Stimulated activated CD4-positive, alpha-beta T cell treated with anti-CD3 and anti-CD28 coated beads, Interleukin-12 subunit alpha, Interleukin-12 subunit beta, amount 100 ng/mL, for 48 hours (primary cell): ENCODE measurements at places on chromosomes 2 and 18.

- DNase-seq, result no peak
Measured at GRCh38 chr2:212465456-212465855, 73.1 kb downstream of the ERBB4 start.

- no peak for DNase-seq
Measured at GRCh38 chr2:205957452-205958154, 128.4 kb downstream of the INO80D start.

- no peak for DNase-seq
Measured at GRCh38 chr2:71479261-71479660, 25.9 kb downstream of the DYSF start.

DNA sequence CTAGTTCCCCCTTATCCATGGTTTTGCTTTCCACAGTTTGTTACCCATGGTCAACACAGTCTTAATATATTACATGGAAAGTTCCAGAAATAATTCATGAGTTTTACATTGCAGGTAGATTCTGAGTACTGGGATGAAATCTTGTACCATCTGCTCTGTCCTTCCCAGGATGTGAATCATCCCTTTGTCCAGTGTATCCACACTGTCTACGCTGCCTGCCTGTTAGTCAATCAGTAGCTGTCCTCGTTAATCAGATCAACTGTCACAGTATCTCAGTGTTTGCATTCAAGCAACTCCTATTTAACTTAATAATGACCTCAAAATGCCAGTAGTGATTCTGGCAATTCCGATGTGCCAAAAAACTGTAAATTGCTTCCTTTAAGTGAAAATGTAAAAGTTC is 76.3 kb downstream of the DYNC1I2 start:
- no peak for DNase-seq

GRCh38 chr2:64839844-64840243 is 149.4 kb upstream of the SLC1A4 start:
- DNase-seq, result no peak

GRCh38 chr2:45946023-45946422 is 294.5 kb downstream of the PRKCE start:
- DNase-seq, result no peak

DNA sequence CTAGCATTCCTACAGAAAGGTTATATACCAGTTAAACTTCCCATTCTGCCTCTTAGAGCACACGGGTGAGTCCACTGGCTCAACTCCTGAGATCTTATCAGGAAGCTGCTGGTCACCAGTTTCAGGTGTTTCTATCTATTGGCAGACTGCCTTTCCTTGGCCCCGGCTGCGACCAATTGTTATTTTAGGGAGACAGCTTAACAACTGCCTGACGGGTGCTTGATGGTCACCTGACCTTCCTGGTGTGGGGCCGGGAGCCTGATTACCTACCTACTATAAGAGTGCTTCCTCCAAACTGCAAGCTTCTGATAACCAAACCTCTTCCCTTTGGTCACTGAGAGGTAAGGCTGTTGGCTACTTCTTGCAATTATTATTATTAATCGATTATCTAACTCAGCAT is 122.1 kb upstream of the XIRP2 start:
- no peak for DNase-seq

GRCh38 chr18:34048423-34048822 is 176.3 kb downstream of the NOL4 start:
- no peak for DNase-seq

DNA sequence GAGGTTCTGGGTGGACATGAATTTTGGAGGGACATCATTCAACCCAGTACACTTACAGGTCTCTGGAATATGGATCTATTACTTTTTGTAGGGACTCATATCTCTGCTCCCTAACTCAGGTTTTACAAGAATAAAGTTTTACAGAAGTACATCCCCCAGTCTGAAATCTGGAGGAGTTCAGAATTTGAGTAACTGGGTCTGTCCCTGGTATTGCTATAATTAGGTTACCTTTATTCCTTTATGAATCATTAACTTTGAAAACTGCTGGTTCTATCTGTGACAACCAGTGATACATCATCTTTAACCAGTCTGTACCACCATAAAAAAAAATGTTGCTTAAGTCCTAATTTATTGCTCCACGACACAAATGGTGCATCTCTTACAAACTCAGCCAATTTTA is 59.9 kb downstream of the INSIG2 start:
- no peak for DNase-seq

DNA sequence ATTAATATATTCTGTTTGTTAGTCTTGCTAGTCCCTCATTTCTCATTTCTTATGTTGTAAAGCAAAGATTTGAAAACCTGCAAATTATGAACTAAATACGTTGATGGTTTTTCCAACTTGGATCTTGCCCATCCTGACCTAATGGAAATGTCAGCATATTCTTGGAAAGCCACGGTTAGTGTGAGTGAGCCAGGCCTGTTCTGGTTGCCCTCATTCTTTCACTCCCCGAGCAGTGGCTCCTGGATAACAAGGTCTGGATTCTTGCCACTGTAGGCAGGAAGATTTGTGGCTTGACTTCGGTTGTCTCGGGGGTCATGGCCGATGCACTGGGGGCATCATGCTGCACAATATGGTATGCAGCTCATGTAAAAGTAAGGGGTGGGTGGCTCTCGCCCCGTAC is 359.1 kb downstream of the MEIS1 start:
- no peak for DNase-seq

DNA sequence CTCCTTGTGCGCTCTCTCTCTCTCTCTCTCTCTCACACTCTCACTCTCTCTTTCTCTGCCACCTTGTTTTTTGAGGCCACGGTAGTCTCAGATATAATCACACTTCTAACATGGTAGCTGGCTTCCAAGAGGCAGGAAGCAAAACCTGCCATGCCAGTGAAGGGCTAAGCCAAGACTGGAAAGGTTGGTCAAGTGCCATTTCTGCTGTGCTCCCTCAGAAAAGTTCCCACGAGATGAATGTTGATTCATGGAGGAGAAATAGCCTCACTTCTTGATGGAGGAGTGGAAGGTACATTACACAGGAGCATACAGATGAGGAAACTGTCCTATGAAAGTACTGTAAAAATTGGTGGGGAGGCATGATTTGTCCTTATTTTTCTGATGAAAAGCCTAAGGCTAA is 237.9 kb downstream of the XIRP2 start:
- no peak for DNase-seq

- no peak for DNase-seq
Measured at GRCh38 chr2:160753331-160753654, 259.7 kb upstream of the RBMS1 start.

GRCh38 chr2:143058851-143059250 is 70.4 kb upstream of the ARHGAP15 start:
- DNase-seq, result no peak

DNA sequence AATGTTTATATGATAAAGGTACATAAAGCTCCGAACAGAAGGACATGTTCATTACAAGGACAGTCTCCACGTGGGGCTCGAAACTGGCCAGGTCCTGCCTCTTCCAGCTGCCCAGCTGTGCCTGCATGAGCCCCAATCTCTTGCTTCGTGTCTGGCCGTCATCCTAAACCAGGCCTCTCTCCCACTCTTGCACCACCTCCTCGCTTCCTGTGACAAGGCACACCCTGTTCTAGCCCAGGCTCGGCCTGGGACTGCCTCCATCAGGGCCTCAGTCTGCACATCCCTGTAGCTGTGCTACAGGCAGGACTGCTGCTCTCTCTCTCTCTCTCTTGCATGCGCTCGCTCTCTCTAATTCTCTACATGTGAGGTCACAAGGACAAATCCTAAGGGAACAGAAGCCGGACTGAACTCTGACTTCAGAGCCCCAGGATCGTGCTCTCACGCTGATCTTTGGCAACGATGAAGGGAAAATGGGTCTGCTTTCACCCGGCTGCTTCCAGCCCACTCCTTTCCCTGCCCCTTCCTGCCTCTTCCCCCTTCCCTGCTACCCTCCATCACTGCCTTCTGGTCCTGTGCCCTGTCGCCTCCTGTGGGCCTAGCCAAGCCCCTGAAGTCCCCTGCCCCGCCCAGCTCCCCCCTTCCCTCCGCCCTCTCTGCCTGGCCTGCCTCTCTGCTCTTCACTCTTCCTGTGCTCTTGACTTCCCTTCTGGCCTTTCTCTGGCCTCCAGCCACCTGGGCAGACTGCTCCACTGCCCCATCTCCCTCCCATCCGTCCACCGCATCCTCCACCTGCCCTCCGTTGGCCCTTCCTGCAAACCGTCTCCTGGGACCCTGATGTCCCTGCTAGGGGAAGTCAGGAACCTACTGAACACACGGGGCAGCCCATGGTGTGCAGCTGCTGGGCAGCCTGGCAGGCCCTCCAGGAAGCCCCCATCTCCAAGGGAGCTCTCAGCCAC is 7.8 kb upstream of the GPR55 start:
- DNase-seq, result no peak

- DNase-seq, result no peak
Measured at GRCh38 chr2:237316339-237316738, 97.6 kb downstream of the COL6A3 start.

DNA sequence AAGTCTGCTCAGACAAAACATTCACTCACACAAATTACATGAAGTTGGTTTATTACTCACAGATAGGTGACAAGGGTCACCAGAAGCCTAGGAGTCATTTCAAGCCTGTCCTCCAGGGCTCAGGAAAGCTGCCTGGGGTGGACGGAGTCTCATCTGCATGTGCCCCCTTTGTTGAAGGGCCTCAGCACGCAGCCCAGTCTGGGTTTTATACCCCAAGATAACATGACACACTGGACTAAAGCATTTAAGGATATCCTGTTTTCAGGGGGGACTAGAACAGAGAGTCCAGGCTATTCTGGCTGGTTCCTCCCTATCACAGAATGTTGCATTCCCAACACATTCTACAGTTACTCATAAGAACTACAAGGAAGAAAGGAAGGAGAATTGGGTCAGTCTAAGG is 164.7 kb downstream of the MREG start:
- no peak for DNase-seq

- DNase-seq, result no peak
Measured at GRCh38 chr2:177432703-177433102, 40.1 kb downstream of the AGPS start.

GRCh38 chr2:120550282-120550681 is 185.4 kb upstream of the GLI2 start:
- no peak for DNase-seq

DNA sequence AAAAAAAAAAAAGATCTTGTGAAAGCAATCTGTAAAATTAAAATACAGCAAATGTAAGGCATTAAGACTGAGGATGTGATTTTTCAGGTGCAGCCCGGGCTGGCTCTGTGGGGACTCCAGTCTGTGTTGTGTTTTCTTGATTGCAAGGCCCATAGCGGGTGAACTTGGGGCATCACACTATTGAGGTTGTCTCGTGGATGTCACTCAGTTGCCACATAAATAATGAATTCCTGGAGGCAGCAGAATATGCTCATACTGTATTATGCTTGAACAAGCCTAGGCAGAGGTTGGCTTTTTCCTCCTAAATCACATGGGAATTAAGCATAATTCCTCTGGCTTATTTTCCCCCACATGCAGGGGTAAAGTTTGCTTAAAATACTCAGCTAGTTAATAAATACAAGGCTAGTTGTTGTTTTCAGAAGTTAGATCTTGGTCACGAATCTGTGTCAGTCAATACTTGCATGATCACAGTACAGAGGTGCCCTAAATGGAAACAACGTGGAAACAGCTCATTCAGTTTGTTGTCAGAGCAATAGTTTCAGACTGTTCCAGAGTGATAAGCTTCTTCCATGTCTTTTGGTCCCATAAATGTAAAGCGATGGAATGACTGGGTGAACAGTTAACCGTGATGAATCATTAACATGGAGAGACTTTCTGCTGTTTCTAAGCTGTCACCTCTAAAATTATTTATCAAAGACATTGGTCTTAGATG is 16.4 kb downstream of the GEMIN6 start:
- DNase-seq, result no peak

DNA sequence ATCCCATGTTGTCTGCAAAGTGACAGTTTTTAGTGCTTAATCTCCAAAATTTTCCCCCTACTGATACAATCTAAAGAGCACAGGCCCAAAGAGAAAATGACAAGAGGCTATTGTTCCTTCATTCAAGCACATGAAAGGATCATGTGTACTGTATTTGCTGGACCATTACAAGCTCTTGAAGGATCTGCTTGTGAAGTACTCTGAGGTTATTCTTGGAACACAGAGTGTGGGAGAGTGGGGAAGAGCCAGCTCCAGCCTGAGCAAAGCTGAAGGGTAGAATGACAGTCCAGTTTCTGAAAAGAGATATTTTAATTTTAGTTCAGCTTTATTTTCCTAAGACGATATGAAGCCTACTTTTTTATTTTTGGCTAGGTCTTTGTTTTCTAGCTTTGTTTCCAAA is 112.2 kb downstream of the GALNT3 start:
- DNase-seq, result no peak

- no peak for DNase-seq
Measured at GRCh38 chr2:100278501-100278900, 43.8 kb downstream of the LONRF2 start.

GRCh38 chr2:45929674-45930395 is 278.4 kb downstream of the PRKCE start:
- no peak for DNase-seq

GRCh38 chr2:8496617-8497016 is 185.2 kb upstream of the ID2 start:
- no peak for DNase-seq

DNA sequence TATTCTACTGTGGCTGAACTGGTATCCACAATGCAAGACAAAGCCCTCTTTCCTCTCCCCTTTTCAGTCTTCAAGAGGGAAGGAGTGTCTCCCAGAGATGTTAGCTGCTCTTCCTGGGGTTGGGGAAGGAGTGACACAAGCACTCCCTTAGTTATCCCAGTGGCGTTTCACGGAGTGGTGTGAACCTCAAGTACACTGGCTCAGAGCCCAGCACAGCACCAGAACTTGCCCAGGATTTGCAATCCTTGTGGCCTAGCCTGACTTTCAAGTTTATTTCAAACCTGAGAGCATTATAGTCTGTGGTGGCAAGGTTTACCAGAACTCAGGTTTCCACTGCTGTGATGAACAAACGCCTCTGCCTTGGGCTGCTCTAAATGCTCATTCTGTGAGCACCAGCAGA is 162.5 kb downstream of the CCDC102B start:
- DNase-seq, result no peak

DNA sequence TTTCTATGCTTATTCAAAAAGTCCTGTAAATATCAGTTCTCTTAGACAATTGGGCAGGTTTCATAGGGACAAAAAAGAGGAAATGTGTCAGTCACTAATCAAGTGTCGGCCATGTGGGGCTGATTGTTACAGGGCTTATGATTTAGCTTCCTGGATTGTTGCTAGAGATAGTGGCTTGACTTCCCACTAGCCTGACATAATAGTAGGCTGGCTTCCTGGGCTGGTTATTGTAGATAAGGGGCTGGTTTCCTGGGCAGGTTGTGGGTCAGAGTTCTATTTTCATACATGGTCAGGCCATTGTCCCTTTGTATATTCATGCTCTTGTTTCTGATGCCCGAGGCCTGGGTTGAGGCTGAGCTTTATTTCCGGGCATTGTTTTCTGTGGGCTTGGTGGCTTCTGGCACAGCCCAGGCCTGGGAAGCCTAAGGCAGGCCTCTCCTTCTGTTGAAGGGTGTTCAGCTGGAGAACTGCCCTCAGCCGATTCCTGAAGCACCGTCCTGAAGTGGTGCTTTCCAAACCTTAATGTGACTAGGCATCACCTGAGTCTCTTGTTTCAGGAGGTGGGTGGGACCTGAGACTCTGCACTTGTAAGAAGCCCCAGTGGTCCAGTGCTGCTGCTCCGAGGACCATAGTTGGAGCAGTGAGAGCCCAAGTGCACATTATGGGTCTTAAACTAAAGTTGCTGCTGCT is 37.0 kb downstream of the CD8B2 start:
- DNase-seq, result no peak
